Activated CD8-positive, alpha-beta memory T cell treated with anti-CD3 and anti-CD28 coated beads, Interleukin-2, amount 50 U/mL, for 48 hours (primary cell): ENCODE measurements at places on chromosomes 2 and 18.

GRCh38 chr2:26185954-26186770, 13.3 kb downstream of the GAREM2 start:
- no peak for DNase-seq

DNA sequence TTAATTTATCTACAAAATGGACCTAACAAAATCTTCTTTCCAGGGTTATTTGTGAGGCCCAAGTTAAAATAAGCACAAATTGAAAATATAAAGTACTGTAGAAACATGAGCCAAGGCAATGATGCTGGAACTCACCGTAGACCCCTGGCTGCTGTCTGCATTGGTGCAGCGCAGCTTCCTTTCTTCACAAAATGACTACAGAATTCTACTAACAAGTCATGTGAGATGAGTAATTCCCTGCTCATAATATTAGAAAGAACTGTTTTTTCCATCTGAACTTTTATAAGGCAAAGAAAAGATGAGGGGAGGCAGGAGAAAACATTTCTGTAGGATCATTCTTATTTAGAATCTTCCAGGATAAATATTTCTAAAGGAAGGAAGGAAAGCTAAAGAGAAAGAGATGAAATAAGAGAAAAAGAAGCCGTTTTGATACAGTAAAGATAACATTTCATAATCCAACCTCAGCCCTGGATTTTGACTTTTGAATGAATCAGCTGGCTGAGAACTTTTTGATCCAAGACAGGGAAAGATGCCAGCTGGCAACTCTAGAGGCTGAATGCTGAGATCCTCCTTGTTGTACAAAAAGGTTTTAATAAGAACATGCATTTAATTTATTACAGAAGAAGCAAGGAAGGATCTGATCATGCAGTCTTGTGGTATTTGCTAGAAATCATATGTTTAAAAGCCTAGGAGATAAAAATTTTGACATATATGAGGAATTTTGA, 183.9 kb upstream of the KLHL14 start:
- no peak for DNase-seq

GRCh38 chr2:102839668-102840388, 78.0 kb downstream of the TMEM182 start:
- DNase-seq = peak; percentile 58

DNA sequence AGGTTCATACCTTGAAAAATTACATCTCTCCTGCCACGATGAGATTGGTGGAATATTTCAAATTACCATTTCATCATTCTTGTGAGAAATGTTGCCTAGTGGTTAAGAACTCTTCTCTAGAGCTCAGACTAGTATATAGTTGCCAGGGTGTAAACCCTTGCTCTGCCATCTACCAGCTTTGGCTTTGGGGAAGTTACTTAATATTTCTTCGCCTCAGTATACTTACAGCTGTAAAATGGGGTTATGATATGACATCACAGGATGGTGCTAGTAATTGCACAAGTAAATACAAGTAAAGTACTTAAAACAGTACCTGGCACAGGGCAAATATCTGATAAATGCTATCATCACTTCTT, 1.5 kb downstream of the SPOPL start:
- DNase-seq = no peak

- DNase-seq = no peak
Measured at GRCh38 chr2:19739256-19739655, 162.5 kb downstream of the TTC32 start.

DNA sequence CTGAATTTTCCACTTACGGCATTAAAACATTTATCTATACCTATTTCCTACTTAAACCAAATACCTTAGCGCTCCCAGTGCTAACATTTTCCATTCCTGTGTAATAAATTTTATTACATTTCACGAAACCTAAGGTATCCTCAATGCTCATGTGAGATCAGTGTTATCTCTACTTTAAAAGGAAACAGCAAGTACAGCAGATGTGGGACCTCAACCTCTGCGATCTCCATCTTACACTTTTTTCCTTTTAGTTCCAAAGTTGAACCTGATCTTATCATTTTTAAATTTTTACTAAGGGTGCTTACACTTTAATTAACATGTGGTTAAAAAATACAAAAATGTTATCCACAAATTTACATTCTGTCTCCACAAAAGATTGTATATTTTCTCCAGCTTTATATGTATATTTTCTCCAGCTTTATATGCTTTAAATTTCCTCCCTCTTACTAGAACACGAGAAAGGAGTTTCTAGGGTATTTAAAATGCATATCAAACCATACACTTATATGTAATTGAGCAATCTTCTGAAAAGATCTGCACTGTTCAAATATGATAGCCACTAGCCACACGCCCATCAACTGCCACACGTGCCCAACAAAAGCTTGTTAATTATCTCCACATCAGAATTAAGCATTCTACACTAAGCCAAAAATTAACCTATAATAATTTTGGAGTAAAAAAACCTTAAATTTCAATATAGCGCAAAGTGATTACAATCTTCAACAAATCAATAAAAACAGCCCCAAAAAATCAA, 38.1 kb downstream of the MBOAT2 start:
- no peak for DNase-seq
